CD4-positive, alpha-beta T cell treated with Interleukin-15 for 1 hour (primary cell): ENCODE measurements at places on chromosomes 6 and 20.

DNA sequence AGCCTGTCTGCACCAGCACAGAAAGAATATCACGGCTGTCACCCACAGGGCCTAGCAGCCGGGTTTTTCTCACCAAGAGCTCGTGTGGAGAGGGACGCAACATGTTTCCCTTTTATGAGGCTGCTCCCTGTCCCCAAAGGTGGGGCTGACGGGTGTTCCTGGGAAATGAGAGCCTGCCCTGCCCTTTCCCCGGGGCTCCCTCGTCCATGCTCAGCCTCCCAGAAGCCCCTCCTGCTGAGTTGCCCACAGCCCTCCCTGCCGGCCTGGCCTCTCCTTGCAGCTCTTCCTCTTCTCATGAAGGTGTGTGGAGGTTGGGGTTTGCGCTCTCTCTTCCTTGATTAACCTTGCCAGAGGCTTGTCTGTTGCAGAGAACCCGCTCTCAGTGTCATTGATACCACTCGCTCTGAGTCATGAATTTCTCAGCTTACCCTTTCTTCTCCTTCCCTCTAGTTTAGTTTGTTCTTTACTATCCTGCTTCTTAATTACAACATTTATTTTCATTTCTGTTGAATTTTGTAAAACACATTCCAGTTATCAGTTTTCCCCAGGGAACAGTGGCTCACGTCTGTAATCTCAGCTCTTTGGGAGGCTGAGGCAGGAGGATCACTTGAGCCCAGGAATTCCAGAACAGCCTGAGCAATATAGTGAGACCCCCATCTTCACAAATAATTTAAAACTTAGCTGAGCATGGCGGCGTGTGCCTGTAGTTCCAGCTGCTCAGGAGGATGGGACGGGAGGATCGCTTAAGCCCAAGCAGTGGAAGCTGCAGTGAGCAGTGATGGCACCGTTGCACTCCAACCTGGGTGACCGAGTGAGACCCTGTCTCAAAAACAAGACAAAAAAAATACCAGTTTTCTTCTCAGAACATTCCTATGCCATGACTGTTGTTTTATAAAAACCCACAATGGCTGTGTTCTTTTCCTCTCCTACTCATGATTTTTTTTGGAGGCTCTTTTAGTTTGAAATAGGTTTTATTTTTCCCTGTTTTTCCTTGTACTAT lies 103.8 kb downstream of the TMEM242 start:
- DNase-seq: no peak

GRCh38 chr20:23294166-23294565 lies 56.4 kb upstream of the NXT1 start:
- no peak for DNase-seq

DNA sequence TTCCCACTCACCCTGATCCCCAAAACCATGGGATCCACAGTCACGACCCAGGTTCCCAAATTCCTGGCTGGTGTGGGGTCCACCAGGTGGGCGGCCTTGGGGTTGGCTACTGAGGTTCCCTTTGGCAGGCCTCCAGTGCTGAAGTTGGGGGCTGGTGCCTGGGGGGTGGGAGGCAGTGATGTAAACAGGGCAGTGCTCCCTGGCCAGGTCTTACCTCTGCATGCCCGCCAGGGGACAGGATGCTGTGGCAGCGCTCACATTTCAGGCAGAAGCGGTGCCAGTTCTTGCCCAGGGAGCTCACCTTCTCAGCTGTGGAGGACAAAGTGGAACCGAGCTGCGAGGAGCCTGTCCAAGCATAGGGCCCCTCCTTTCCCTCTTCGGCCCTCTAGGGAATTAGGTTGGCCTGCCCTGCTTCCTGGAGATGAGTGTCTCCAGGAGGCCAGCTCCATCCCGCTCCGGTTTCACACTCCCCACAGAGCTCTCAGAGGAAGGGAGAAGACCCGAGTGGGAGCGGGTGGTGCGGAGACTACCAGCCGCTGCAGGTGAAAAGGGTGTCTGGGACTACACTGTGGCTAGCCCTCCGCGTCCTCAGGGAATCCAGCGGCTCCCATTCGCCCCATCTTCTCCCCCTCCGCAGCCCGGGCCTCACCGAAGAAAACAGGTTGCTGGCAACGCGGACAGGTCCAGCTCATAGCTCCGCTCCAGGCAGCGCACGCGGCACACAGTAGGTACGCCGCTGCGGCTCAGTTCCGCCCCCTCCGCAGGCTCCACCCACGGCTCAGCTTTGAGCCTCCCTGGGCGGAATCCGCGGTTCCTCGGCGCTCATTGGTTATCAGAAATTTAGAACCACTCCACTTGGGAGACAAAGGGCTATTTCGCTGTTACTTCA lies at the start of gene CRIP3:
Gene CRIP3 (minus strand): TSS at position 726 of the 889 bp plus-strand sequence. CDS start 34 bp downstream, at position 692.
- DNase-seq: peak; percentile 57

DNA sequence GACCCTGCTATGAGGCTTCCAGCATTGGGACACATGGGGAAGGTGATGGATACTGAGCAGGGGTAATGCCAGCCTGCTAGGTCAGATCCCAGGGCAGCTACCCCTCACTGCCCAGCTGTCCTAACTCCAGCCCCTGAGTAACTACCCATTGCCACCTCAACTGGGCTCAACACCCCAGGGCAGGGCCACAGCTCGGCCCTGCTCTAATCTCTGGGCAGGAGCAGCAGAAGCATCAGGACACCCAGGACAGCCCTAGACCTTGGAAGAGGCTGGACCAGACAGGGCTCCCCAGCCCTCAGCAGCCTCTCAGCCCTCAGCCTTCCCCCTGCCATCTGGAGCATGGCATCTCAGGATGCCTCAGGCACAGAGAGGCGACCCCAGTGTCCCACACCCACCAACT lies 67.4 kb upstream of the TOP1 start:
- no peak for DNase-seq

GRCh38 chr6:126176282-126176681 lies 163.6 kb upstream of the CENPW start:
- no peak for DNase-seq
